Stimulated activated CD8-positive, alpha-beta memory T cell treated with anti-CD3 and anti-CD28 coated beads, Interleukin-15, amount 100 ng/mL, for 48 hours (primary cell): ENCODE measurements at places on chromosomes 3 and 15.

- no peak for DNase-seq
These were observed 63.9 kb upstream of the HES1 start for GRCh38 chr3:194072097-194072428.

GRCh38 chr15:99976811-99977271, 243.6 kb upstream of the LYSMD4 start:
- no peak for DNase-seq

- no peak for DNase-seq
These were observed 269.8 kb upstream of the ADAMTS9 start for GRCh38 chr3:64957408-64958198.

DNA sequence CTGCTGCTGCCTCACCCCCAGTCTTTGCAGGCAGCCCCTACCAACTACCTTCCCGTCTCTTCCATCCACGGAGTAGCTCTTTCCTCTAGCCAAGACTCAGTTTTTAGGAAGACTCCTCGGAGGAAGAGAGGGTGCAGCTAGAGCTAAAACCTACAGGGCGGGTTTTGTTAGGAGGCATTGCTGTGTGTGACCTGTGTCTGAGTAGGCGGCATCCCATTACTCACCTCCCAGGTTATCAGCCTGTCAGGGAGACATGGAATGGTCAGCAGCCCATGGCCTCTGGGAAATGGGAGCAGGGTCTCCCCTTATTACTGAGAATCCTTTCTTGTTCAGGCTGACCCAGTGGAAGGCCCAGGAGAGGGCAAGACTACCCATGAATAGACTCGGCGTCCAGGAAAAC, 43.8 kb upstream of the FGD5 start:
- DNase-seq, result no peak

DNA sequence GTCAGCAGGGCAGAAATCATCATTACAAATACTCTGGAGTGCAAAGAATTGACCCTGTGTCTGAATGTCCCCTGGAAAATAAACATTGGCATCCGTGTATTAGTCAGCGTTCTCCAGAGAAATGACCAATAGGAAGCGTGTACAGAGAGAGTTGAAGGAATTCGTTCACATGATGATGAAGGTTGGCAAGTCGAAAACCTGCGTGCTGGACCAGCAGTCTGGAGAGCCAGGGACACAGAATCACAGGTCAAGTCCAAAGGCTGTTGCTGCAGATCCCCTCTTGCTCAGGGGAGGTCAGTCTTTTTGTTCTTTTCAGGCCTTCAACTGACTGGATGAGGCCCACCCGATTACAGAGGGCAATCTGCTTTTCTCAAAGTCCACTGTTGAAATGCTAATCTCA, 16.6 kb downstream of the GP9 start:
- DNase-seq, result no peak
